Breast epithelium (tissue), 4 donors: ENCODE measurements at places on chromosomes 3 and 15. TPM values are rescaled to one million over a fixed set of nuclear protein-coding genes. Genes with fewer than 3 reads are reported as not detected.

- no peaks in the 10 kb centered on the region for H3K4me1 ChIP-seq
- no peaks in the 10 kb centered on the region for H3K36me3 ChIP-seq
- no peak for DNase-seq
- H3K27me3 ChIP-seq: no peaks in the 10 kb centered on the region
- H3K4me3 ChIP-seq: no peak overlapping the region
- no peak overlapping the region for H3K27ac ChIP-seq
Measured at GRCh38 chr3:149424918-149425317, 47.5 kb upstream of the TM4SF1 start.

DNA sequence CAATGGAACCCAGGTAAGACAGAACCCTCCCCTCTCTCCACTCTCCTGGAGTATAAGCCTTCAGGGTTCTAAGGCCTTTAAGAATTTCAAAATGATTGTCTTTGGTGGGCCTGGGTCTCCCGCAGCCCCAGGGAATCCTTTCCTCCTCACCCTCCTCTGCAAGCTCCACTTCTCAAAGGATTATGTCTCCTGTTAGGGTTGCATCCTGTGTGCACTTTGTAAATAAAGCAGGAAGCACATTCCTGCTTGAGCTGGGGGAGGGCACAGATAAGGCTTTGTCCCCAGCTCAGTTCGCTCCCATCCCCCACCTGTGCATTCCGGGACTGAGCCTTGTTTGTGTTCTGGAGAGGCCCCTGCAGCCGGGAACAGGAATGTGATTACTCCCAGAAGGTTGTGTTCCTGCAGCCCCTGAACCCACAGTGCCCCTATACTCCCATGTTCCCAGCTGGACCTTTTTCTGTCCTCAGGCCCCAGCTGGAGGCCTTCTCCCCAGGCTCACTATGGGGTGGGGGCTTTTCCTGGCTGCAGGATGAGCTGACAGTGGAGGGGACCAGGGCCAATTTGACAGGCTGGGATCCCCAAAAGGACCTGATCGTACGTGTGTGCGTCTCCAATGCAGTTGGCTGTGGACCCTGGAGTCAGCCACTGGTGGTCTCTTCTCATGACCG is 9.5 kb downstream of the TYRO3 start:
- no peak for DNase-seq
- H3K36me3 ChIP-seq: no peaks in the 10 kb centered on the region
- H3K4me1 ChIP-seq: no peaks in the 10 kb centered on the region
- no peak overlapping the region for H3K4me3 ChIP-seq
- no peak overlapping the region for H3K27ac ChIP-seq
- no peaks in the 10 kb centered on the region for H3K27me3 ChIP-seq

DNA sequence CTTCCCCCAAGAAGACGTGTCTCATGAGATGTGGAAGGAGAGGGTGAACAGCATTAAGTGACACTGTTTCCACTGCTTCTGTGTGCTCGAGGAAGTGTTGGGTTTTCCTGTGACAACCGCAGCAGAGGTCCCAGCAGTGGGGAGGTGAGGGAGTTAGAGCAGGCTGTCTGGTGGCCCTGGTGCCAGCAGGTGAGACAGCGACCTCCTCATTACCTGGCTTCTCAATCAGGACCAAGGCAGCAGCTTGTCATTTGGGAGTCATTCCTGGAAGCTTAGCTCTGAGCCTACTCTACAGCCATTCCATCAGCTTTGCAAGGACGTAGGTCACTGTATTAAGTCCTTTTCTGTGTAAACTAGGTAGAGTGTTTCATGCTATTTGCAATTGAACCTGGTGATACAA is 63.3 kb upstream of the RGMA start:
- no peak overlapping the region for H3K27ac ChIP-seq
- H3K36me3 ChIP-seq: no peaks in the 10 kb centered on the region
- no peaks in the 10 kb centered on the region for H3K27me3 ChIP-seq
- no peaks in the 10 kb centered on the region for H3K4me1 ChIP-seq
- DNase-seq: no peak
- no peak overlapping the region for H3K4me3 ChIP-seq

- H3K4me1 ChIP-seq: no peaks in the 10 kb centered on the region
- no peak overlapping the region for H3K27ac ChIP-seq
- H3K27me3 ChIP-seq: no peaks in the 10 kb centered on the region
- DNase-seq: no peak
- peaks cover 45% of the 10 kb centered on the region for H3K36me3 ChIP-seq
Measured at GRCh38 chr3:50100956-50101845, 12.5 kb downstream of the RBM5 start.

GRCh38 chr3:54631516-54632325 is 296.1 kb downstream of the LRTM1 start:
- DNase-seq: no peak
- no peaks in the 10 kb centered on the region for H3K27me3 ChIP-seq
- H3K4me1 ChIP-seq: peaks cover 2% of the 10 kb centered on the region
- no peak overlapping the region for H3K4me3 ChIP-seq
- H3K36me3 ChIP-seq: no peaks in the 10 kb centered on the region

GRCh38 chr3:118181274-118181673 is 853.4 kb downstream of the IGSF11 start:
- no peak overlapping the region for H3K27ac ChIP-seq
- no peak for DNase-seq
- no peaks in the 10 kb centered on the region for H3K36me3 ChIP-seq
- no peak overlapping the region for H3K4me3 ChIP-seq

GRCh38 chr3:195086885-195087284 is 184.1 kb downstream of the XXYLT1 start:
- no peaks in the 10 kb centered on the region for H3K27me3 ChIP-seq
- no peak for DNase-seq
- no peak overlapping the region for H3K4me3 ChIP-seq

DNA sequence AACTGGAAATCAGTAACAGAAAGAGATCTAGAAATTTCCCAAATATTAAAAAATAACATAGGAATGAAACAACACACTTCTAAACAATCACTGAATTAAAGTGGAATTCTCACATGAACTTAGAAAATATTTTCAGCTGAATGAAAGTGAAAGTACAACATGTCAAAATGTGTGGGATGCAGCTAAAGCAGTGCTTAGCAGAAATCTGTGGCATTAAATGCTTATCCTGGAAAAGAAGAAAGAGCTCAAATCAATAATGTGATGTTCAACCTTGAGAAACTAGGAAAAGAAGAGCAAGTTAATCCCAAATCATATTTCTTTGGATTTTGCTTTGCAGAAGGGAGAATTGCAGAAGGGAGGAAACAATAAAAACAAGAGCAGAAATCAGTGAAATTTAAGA is 98.2 kb upstream of the NR2E3 start:
- H3K27me3 ChIP-seq: no peaks in the 10 kb centered on the region
- no peak overlapping the region for H3K27ac ChIP-seq
- no peak for DNase-seq
- H3K4me1 ChIP-seq: no peaks in the 10 kb centered on the region

GRCh38 chr3:150014782-150015181 is 44.1 kb upstream of the PFN2 start:
- no peaks in the 10 kb centered on the region for H3K27me3 ChIP-seq
- no peak overlapping the region for H3K27ac ChIP-seq
- H3K4me1 ChIP-seq: no peaks in the 10 kb centered on the region
- DNase-seq: no peak
- H3K36me3 ChIP-seq: no peaks in the 10 kb centered on the region

- no peak overlapping the region for H3K27ac ChIP-seq
- H3K27me3 ChIP-seq: no peaks in the 10 kb centered on the region
- no peak overlapping the region for H3K4me3 ChIP-seq
- H3K36me3 ChIP-seq: no peaks in the 10 kb centered on the region
- no peaks in the 10 kb centered on the region for H3K4me1 ChIP-seq
Measured at GRCh38 chr15:65796610-65797078, 4.6 kb upstream of the DENND4A start.

- H3K36me3 ChIP-seq: no peaks in the 10 kb centered on the region
- no peak overlapping the region for H3K27ac ChIP-seq
- no peak for DNase-seq
- no peaks in the 10 kb centered on the region for H3K4me1 ChIP-seq
Measured at GRCh38 chr3:110929816-110930215, 141.8 kb upstream of the NECTIN3 start.

- no peak overlapping the region for H3K4me3 ChIP-seq
- no peak for DNase-seq
- no peaks in the 10 kb centered on the region for H3K4me1 ChIP-seq
- H3K27me3 ChIP-seq: no peaks in the 10 kb centered on the region
- peak overlapping the region; percentile 26 for H3K27ac ChIP-seq
Measured at GRCh38 chr15:100694381-100695021, 92.1 kb downstream of the ASB7 start.

- no peaks in the 10 kb centered on the region for H3K36me3 ChIP-seq
- H3K27me3 ChIP-seq: no peaks in the 10 kb centered on the region
- no peak for DNase-seq
- no peaks in the 10 kb centered on the region for H3K4me1 ChIP-seq
- peak overlapping the region; percentile 36 for H3K4me3 ChIP-seq
Measured at GRCh38 chr3:149375501-149376196, 1.8 kb downstream of the TM4SF1 start.

DNA sequence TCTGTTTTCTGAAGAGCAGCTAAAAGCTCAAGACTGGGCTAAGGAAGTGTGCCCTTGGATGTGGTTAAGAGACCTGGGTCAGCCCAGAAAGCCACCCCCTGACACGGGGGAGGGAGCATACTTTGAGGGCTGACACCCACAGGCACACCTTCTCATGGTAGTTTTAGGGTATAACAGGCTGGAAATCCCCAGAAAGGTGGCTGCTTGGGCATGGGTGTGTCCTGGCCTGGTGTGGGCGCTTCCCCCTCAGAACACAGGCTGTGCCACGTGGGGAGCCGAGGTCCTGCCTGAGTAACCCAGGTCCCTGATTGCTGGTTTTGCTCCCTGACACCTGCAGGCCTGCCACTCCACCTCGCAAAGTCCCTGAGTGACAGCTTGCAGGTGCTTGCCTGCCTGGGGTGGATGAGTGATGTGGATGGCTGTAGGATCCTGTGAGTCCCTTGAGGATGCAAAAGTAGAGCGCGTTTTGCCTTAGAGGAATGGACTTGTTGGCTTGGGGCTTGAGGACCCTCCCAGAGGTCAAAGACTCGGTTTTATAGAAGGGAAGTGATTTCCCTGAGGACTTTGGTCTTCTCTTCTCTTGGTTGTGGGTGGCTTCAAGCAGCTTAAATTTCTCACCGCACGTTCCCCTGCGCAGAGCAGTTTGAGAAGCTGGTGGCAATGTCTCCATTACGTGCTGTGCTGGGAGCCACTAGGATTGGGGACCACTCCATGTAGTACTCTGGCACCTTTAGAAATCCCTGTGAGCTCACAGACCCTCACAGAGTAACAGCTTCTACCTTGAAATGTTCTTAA is 94.4 kb downstream of the DNASE1L3 start:
- DNase-seq: no peak
- no peaks in the 10 kb centered on the region for H3K4me1 ChIP-seq
- H3K27me3 ChIP-seq: no peaks in the 10 kb centered on the region
- H3K4me3 ChIP-seq: no peak overlapping the region
- peak overlapping the region; percentile 50 for H3K27ac ChIP-seq
- H3K36me3 ChIP-seq: no peaks in the 10 kb centered on the region

- H3K36me3 ChIP-seq: no peaks in the 10 kb centered on the region
- DNase-seq: peak; percentile 75
- peak overlapping the region; percentile 73 for H3K4me3 ChIP-seq
- H3K27me3 ChIP-seq: no peaks in the 10 kb centered on the region
- H3K27ac ChIP-seq: peak overlapping the region; percentile 97
- peaks cover 6% of the 10 kb centered on the region for H3K4me1 ChIP-seq
Measured at GRCh38 chr15:92808598-92809063, 91.5 kb upstream of the CHD2 start.

DNA sequence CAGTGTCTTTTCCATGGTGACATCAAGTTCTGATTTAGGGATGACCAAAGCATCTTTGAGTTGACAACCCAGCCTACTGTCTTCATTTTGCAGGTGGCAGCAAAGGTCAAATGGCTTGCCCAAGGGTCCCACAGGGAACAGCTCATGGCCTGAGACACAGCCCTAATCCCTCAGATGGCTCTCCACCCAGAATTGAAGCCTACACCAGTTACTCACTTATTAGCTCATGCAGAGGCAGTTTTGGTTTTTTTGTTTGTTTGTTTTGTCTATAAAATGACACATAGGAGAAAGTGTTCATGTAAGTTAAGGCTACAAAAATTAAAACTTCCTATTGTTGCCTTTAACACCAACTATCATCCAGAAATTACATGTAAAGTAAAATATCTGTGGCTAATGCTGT is 167.9 kb downstream of the OSBPL10 start:
- no peak overlapping the region for H3K4me3 ChIP-seq
- H3K27ac ChIP-seq: no peak overlapping the region
- H3K36me3 ChIP-seq: no peaks in the 10 kb centered on the region
- DNase-seq: no peak
- no peaks in the 10 kb centered on the region for H3K4me1 ChIP-seq

GRCh38 chr15:100901702-100902435 is 17.3 kb upstream of the LRRK1 start:
- no peak for DNase-seq
- peak overlapping the region; percentile 96 for H3K27ac ChIP-seq
- H3K27me3 ChIP-seq: no peaks in the 10 kb centered on the region
- peaks cover 19% of the 10 kb centered on the region for H3K4me1 ChIP-seq
- H3K36me3 ChIP-seq: no peaks in the 10 kb centered on the region

- no peaks in the 10 kb centered on the region for H3K36me3 ChIP-seq
- H3K27ac ChIP-seq: peak overlapping the region; percentile 21
- H3K4me1 ChIP-seq: peaks cover 4% of the 10 kb centered on the region
- DNase-seq: no peak
Measured at GRCh38 chr3:195159814-195160165, 111.2 kb downstream of the XXYLT1 start.

DNA sequence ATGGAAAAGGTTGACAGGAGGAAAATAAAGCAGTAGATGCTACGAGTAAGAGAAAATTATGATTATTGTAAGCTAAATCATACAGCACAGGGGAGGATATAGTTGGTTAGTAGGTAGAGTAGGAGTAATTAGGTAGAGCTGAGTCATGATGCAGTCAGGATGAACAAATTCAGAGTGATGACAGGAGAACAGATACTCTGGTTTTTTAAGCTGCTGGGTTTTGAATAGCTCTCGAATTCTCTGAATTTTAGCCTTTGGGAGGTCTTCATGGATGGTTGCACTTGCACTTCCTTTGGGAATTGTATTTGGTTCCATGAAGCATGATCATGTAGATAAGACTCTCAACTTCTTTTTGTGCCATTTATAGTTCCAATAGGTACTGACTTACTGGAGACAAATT is 96.2 kb downstream of the ECT2 start:
- no peaks in the 10 kb centered on the region for H3K27me3 ChIP-seq
- H3K4me3 ChIP-seq: no peak overlapping the region
- H3K36me3 ChIP-seq: no peaks in the 10 kb centered on the region
- no peak for DNase-seq

The FNDC3B gene
- 131 TPM for total RNA-seq

The DAZL gene
- total RNA-seq: not detected

The C3orf70 gene
- total RNA-seq: 4.8 TPM

The SPATA12 gene
- total RNA-seq: 0.29 TPM

The TNFAIP8L3 gene
- 4.0 TPM for total RNA-seq

The VEPH1 gene
- 20.9 TPM for total RNA-seq

The ZNF35 gene
- total RNA-seq: 8.8 TPM

The CLDN1 gene
- 2.9 TPM for total RNA-seq

The GRM7 gene
- 1.1 TPM for total RNA-seq

The CHL1 gene
- total RNA-seq: 34.8 TPM

The PARP3 gene
- 31.8 TPM for total RNA-seq
